ENCODE measurements at places on chromosomes 11 and 22.

DNA sequence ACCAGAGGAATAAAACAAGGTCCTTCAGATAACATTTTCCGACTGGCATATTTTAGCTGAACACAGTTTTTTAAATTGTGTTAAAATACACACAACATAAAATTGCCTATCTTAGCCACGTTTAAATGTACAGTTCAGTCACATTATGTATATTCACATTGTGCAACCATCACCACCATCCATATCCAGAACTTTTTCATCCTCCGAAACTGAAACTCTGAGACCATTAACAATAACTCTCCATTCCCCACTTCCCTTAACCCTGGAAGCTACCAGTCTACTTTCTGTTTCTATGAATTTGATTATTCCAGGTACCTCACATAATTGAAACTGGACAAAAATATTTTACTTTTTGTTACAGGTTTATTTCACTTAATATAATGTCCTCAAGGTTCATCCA is 213.3 kb downstream of the ETS1 start:
- DNase-seq, result no peak

GRCh38 chr22:46546466-46547178 is 9.2 kb upstream of the CELSR1 start:
- peak; percentile 26 for DNase-seq

DNA sequence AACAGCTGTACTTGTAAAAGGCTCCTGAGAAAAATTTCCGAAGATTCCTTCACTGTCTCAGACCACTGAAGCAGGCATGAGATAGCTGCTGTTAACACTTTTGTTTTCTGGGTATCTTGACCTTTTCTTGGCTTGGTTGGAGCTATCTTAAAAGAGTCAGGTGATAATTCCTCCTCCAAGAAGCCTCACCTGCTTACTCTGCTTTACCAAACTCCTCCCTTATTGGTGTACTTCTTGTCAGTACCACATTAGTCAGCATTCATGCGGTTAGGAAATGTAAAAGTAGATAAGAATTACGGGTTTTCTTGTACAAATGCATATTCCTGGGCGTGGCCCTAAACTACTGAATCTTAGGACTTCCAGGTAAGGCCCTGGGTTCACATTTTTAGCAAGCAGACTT is 489.8 kb upstream of the LARGE1 start:
- DNase-seq, result no peak

- peak; percentile 81 for DNase-seq
These were observed 15.3 kb downstream of the POU2AF2 start for GRCh38 chr11:111260811-111261210.

DNA sequence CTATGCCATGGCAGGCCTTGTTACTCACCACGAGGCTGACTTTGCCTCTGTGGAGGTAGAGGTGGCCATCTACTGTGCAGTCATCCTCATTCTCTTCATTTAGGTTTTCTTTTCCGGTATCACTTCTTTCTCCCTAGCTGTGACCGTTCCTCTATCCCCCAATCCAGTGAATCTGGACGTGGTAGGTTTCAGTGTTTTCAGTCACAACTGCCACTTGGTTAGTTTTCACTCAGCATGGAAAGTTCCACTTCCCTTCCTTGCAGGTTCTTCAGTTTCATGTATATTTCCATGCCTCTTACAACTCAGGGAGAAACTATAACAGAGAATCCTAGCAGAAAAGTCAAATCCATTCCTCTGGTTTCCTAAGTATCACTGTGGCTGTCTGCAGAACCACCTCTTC is 1.9 kb downstream of the HPS4 start:
- DNase-seq, result no peak

Data from fibroblast of skin of abdomen (primary cell).